Right ventricle myocardium superior (tissue), 1 donor: ENCODE measurements at places on chromosomes 2 and 18.

GRCh38 chr2:42203792-42204191 lies 34.6 kb downstream of the EML4 start:
- DNase-seq = no peak

GRCh38 chr2:57562495-57562894 lies 484.1 kb upstream of the VRK2 start:
- DNase-seq = no peak

DNA sequence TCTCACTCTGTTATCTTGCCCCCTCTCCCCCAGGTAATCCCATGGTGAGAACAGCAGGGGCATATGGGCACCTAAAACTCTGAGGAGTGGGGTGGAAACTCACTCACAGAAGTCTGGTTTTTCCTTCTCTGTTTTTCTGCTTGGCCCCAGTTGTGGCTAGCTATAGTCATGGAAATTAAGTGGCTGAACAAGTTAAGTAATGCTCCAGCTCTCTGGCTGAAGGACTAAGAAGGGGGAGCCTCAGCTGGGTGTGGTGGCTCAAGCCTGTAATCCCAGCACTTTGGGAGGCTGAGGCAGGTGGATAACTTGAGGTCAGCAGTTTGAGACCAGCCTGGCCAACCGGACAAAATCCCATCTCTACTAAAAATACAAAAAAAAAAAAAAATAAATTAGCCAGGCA lies 261.0 kb downstream of the TPGS2 start:
- no peak for DNase-seq

DNA sequence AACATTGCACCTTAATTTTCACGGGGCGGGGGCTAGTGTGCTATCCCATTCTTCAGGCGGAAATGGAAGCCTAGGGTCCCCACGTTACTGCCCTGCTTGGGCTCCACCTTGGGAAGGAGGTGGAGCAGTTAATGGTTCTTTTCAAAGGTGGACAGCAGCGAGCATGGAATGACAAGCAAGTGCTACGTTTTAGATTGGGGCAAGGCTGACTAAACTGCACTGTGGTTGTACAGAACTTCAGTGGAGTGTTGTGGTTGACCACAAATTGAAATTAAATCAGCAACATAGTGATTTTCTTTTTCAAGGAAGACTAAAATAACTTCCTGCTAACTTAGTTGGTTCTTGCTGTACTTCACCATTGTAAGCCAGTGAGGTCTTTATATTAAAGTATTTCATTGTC lies 47.0 kb downstream of the CHRNA1 start:
- DNase-seq = no peak

- DNase-seq = no peak
Measured at GRCh38 chr2:20984408-20984807, 59.5 kb downstream of the APOB start.

DNA sequence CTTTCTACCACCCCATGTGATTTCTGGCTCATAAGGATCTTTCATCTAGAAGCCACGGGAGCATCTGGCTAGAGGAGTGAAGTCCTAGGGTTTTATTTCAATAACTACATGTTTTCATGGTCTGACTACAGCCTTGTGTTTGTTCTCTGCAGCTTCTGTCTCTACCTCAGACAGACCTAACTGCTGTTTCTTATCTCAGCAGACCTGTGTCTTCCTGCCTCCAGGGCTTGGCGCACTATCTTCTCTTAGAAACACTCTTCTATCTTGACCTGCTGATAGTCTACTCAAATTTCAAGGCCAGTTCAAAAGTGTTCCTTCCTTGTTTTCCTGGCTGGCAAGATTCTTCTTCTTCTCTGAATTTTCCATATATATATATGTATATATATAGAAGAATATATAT lies 11.0 kb upstream of the TRIB2 start:
- DNase-seq = no peak

DNA sequence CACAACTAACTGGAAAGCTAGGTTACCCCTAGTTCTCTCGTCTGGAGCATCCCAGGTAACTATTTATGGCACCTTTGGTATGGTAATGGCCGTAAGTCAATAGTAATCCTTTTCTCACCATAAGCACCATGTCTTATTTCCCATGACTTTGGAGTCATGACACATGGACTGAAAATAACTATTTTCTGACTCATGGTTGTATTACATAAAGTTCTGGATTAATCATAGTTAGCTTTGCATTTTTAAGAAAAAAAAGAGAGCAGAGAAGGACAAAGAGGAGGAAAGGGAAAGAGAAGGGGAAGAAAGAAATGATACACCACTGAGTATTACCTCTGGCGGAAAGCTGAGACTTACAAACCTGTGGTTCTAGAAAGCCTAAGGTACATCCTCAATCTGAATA lies 99.3 kb downstream of the BIN1 start:
- DNase-seq = no peak

- DNase-seq = no peak
Measured at GRCh38 chr2:76642129-76642528, 880.0 kb downstream of the LRRTM4 start.

DNA sequence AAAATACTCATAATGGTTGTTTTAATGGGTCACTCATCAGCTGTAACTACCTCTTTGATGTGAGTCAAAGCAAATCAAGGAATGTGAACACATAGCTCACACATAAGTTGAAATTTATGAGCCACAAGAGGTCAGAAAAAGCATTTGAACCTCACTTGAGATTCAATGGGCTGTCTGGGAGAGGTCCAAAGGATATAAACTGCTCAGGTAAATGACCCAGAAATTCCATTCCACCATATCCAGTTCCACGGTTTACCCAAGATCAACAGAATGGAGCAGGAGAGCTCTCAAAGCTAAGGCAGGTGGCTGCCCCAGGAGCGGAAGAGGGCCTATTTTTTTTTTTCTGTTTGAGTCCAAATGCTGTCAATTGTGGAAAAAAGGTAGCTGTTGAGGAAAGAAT lies 464.1 kb downstream of the TNS1 start:
- no peak for DNase-seq

- no peak for DNase-seq
Measured at GRCh38 chr18:78882585-78882984, 97.0 kb upstream of the SALL3 start.

DNA sequence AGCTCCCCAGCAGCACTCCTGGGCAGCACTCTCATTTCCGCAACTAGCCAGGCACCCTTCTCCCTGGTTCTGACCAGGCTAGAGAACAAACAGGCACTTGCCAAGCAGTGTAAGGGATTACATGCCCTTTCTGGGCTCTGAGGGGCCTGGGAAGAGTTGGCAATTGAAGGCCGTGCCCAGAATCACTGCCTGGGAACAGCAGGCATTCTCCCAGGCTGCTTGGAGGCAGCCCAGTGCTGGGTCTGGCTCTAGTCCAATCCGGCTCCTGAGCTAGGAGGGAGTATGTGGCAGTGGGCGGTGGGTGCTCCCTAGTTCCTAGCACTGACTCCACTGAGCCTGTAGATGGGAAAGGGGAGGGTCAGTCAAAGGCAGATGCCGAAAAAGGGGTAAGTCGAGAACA lies 34.1 kb upstream of the SP3 start:
- DNase-seq = peak; percentile 59

DNA sequence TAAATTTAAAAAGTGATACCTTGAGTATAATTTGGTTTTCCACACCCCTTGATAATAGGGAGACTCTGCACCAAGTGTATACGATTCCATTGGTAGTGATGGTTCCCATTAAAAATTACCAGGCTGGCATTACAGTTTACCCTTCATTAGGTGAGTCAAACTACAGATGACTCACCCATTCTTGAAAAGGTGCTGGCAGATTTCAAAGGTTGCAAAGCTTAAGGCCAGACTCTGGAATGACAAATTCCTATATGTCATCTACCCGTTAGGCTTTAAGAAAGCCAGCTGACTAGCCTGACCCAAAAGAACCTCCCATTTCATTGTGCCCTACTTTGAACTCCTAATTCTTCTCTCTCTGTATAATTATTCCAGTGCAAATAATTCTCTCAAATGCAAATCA lies 124.4 kb downstream of the LRRTM4 start:
- no peak for DNase-seq

DNA sequence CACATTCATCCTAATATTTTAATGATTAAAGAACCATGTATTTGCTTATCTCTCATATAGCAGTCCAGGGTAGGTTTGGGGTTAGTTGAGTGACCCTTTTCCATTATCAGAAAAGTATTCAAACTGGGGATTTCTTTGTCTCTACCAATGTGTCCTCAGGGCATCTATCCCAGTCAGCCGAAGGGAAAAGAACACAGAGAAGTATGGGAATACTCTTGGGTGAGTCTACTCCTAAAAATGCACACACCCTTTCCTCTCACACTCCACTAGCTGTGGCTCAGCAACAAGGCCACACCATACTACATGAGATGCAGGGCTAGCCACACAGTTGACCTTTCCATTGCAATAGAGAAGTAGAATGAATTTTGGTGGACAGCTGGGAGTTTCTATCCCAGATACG lies 114.3 kb downstream of the NXPH2 start:
- DNase-seq = no peak

- no peak for DNase-seq
Measured at GRCh38 chr18:31555971-31556747, 35.5 kb upstream of the TTR start.

GRCh38 chr2:189558516-189559272 lies 21.9 kb downstream of the SLC40A1 start:
- DNase-seq = peak; percentile 42

DNA sequence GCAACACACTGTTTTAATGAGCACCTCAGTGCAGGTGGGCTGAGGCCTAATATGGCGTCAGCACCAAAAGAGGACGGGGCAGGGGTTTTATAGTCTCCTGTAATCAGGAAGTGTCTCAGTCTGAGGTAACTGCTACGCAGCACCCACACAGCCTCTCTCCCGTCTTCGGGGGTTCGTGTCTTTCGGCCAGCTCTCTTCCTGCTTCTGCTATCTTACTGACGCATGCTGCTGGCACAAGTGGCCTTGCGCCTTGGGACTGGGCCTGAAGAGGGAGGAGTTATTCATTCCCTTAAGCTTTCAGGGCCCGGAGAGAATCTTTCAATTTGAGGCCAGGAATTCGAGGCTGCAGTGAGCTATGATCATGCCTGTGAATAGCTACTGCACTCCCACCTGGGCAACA lies 14.5 kb upstream of the PAPOLG start:
- no peak for DNase-seq

DNA sequence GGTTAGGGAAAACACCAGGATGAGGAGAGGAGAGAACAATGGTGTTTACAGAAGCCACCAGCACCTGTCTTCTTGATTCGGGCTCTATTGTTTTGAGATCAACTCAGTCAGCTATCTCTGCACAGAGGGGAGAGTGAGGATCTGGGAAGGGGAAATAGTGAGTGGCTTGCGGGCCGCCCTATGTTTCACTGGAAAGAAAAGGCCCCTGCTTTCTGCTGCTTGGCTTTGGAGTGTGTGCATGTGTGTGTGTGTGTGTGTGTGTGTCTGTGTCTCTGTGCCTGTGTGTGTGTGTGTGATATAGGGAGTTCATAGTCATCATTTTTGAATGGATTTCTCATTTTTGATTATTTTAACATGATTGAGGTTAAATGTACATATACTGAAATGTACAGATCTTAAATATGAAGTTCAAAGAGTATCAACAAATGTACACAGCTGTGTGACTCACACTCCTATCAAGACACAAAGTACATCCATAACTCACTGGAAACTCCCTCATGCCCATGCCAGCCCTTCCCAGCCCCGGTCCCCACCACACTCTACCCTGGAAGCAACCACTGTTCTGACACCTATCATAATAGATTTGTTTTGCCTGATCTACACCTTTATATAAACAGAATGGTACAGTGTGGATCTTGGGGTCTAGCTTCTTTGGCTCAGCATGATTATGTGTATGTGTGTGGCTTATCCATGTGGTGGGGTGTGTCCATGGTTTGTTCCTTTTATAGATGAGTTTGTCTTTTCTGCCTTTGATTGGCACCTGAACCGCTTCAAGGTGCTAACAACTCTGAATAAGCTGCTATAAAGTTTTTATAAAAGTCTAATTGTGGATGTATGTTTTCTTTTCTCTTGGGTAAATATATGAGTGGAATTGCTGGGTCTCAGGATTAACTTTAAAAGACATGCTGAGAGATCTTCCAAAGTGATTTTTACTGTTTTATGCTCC lies 258.3 kb downstream of the SETBP1 start:
- no peak for DNase-seq

- no peak for DNase-seq
Measured at GRCh38 chr18:64142904-64143303, 6.0 kb downstream of the LINC00305 start.

- no peak for DNase-seq
Measured at GRCh38 chr2:116952254-116952653, 862.2 kb upstream of the DDX18 start.

- DNase-seq = no peak
Measured at GRCh38 chr2:171652416-171652785, 34.9 kb upstream of the DYNC1I2 start.

- DNase-seq = peak; percentile 42
Measured at GRCh38 chr2:217555081-217555876, 447.5 kb downstream of the TNS1 start.

GRCh38 chr2:164009756-164010337 lies 274.0 kb upstream of the FIGN start:
- DNase-seq = no peak

DNA sequence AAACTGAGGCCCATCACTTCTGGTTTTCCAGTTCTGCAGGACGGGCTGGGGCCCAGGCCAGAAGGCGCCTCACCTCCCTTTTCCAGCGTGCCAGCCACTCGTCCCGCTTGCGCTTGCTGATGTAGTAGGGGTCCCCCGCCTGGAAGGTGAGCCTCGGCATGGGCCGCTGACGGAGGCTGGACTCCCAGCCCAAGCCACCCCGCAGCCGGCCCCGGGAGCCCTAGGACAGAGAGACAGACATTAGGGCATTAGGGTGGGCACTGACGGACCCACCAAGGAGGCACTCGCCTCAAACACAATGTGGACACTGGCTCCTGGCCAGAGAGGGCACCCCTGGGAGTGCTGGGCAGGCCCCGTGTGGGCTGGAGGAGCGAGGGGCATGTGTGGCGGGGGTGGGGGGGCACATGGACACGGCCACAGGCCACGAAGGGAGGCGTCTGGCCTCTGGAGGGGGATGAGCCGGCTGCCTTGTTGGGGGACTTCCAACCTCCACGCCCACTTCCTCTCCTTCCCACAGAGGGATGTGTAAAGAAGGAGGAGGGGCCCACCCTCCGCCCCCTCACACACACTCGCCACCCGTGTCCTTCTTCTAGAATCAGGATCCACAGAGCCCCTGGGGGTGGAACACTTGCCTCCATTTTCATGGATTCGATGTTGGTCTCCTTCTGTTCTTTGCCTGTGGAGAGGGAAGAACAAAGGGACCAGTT lies 66.7 kb downstream of the DNMT3A start:
- peak; percentile 55 for DNase-seq
